NCI-H82 (cell line): ENCODE measurements at places on chromosomes 11 and 22.

GRCh38 chr11:69841859-69842698 lies 22.9 kb upstream of the FGF3 start:
- DNase-seq: no peak

DNA sequence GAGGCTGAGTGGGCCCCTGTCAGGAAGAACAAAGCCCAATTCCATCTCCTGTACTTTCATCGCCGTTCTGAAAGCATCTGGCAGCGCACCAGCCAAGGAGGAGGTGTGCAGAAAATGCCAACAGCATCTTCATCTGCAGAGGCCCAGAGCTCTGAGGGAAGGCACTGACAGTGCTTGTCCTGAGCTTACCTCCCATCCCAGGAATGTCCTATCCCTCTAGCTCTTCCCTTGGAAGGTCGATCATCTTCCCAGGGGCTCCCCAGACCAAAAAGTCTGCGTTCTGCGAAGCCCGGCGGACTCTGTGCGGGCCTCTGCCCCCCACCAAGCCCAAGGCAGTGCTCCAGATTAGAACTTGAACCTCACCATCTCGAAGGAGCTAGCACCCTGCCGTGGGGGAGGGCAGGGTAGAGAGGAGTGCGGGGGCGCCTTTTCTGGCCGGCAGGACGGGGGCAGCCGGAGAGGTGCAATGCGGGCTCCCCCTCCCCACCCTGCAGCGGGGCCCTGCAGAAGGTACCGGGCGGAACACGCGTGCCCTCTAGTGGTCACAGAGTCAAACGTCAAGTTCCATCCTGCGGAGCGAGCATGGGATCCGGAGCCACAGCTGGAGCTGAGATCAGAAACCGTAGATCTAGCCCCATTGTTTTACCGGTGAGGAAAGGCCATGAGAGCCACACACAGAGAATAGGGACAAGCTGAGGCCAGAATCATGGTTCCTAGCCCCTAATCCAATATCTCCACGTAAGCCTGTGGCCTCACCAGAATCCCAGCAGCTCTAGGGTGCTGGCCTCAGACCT lies 5.0 kb downstream of the SCN2B start:
- DNase-seq: peak; percentile 79

GRCh38 chr11:26827567-26828081 lies 105.8 kb upstream of the SLC5A12 start:
- DNase-seq: no peak

- DNase-seq: no peak
Observed at GRCh38 chr11:70314730-70315129, 44.2 kb downstream of the PPFIA1 start.

GRCh38 chr22:42717197-42717928 lies 3.3 kb downstream of the A4GALT start:
- peak; percentile 56 for DNase-seq

DNA sequence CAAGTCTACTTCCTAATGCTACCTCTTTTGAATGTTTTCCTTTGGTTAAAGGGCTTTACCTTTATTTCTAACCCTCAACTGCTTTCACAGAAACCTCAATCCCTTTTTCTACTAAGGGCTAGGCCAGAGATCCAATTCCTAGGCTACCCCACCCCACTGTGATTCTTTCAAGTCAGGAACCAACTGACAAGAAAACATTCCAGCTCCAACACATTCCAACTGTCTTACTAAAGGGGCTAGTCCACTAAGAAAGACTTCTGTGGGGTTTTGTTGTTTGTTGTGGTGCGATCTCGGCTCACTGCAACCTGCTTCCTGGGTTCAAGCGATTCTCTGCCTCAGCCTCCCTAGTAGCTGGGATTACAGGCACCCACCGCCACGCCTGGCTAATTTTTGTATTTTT lies 151.3 kb downstream of the APOL5 start:
- no peak for DNase-seq

GRCh38 chr22:42444077-42444904 lies 12.1 kb upstream of the NFAM1 start:
- DNase-seq: peak; percentile 85

- no peak for DNase-seq
Observed at GRCh38 chr11:130834886-130835285, 81.4 kb downstream of the SNX19 start.

GRCh38 chr22:20176421-20177085 lies 25.7 kb upstream of the CCDC188 start:
- DNase-seq: no peak

GRCh38 chr11:14619603-14620531 lies 23.7 kb upstream of the PDE3B start:
- DNase-seq: no peak

DNA sequence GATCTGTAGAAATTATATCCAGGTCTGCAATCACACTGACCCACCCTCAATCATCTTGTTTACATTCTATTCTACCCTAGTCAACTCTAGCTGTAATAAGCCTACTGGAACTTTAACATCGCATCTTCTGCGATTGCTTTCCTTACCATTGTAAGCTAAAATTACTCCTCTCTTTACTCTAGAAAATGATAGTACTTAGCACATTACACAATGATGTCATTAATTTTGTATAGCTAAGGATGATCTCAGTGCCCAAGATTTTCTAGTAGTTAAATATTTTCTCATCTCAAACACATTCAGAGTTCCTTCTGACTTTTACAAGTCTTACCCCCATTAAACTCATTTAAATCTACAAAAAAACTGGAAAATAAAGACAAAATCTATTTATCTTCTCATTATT lies 39.6 kb upstream of the CTSC start:
- DNase-seq: no peak

DNA sequence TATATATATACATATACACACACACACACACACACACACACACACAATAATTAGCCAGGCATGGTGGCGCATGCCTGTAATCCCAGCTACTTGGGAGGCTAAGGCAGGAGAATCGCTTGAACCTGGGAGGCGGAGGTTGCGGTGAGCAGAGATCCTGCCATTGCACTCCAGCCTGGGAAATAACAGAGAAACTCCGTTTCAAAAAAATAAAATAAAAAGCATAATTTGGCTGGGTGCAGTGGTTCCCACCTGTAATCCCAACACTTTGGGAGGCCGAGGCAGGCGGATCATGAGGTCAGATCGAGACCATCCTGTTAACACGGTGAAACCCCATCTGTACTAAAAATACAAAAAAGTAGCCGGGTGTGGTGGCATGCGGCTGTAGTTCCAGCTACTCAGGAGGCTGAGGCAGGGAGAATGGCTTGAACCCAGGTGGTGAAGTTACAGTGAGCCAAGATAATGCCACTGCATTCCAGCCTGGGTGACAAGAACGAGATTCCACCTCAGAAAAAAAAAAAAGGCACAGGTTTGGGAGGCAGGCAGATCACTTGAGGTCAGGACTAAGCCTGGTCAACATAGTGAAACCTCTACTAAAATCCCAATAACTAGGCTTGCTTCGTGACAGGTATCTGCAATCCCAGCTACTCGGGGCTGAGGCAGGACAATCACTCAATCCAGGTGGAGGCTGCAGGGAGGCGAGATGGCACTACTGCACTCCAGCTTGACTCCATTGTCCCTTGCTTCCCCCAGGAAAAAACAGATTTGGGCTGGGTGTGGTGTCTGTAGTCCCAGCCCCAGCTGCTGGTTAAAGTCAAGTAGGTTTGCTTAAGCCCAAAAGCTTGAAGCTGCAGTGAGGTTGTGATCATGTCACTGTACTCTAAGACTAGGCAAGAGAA lies 11.8 kb upstream of the WDR74 start:
- DNase-seq: peak; percentile 78

DNA sequence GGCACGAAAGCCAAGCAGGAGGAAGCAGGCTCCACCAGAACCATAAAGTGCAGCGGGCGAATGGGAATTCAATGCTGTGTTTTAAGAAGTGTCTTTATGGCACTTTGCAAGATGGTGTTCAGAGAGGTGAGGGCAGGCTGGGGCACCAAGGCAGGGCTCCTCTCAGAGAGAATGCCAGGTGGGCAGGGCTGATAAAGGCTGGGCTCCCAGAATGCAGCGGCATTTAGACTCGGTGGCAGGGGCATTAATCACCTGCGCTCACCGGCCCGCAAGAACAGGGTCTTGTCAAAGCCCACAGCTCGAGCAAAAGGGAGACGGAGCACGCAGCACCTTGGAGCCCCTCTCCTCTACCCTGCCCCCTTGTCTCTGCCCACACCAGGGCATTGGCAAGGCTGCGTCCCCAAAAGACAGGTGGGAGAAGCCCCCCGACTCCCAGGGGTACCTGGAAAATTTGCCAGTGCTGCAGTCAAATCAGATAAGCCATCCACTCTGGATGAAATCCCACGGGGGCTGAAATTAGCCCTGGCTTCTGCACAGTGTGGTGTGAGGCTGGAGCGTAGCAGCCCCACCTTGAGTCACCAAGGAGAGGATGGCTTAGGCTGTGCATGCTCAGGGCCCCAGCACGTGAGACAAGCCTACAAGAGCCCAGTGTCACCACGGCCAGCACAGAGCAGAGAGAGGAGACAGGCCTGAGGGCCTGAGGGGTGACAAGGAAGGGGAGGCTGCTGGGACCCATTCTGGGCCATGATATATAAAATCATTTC lies 8.1 kb downstream of the MACROD1 start:
- peak; percentile 33 for DNase-seq

- DNase-seq: no peak
Observed at GRCh38 chr11:23765682-23766252, 731.1 kb upstream of the LUZP2 start.

GRCh38 chr11:79291948-79292347 lies 148.9 kb downstream of the TENM4 start:
- no peak for DNase-seq

- peak; percentile 85 for DNase-seq
Observed at GRCh38 chr22:50271519-50271970, 1.4 kb upstream of the MAPK11 start.

GRCh38 chr11:86136538-86136937 lies 67.7 kb upstream of the PICALM start:
- DNase-seq: no peak

DNA sequence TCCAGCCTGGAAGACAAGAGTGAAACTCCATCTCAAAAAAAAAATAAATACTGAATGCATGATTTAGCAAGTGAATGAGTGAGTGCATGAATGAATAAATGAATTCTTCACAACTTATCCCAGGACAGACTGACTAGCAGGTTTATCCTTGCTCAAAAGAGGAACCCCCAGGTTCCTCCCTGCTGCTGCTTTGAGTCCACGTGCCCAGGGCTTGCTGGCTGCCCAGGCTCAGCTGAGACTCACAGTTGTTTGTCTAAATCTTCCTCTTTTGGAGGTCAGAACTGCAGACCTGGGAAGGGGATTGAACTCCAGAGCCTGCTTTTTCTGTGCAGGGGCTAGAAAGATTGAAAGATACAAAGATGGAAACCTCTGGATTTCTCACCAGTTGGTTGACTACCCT lies 117.4 kb upstream of the TMEM45B start:
- DNase-seq: no peak

GRCh38 chr11:46356924-46357482 lies 9.7 kb downstream of the DGKZ start:
- DNase-seq: no peak

DNA sequence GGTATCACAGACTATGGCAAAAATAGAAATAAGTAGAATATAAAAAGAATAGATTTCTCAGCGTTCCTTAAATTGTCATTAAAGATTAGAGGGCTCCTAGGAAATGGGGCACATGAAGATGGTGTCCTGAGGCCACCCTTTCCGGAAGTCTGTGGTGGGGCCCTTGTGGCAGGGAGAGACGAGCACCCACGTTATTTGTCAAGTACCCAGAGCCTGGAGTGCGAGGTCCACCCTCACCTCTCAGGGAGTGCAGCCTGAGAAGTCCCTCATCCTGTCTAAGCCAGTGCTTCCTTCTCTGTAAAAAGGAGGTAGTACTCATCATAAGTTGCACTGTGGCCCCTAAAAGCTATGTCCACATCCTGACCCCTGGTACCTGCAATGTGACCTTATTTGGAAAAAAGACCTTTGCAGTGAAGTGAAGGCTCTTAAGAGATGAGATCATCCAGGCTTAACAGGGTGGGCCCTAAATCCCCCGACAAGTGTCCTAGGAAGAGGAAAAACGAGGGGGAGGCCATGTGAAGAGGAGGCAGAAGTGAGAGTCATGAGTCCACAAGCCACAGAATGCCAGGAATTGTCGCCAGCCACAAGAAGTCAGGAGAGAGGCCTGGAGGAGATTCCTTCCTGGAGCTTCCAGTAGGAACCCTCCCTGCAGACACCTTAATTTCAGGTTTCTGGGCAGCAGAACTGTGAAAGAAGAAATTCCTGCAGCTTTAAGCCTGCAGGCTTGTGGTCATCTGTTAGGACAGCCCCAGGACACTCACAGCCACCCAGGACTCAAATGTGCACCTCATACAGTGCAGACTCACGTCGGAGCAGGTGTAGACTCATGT lies 76.8 kb upstream of the CCND1 start:
- no peak for DNase-seq

- DNase-seq: no peak
Observed at GRCh38 chr11:12245091-12245490, 132.3 kb upstream of the PARVA start.

DNA sequence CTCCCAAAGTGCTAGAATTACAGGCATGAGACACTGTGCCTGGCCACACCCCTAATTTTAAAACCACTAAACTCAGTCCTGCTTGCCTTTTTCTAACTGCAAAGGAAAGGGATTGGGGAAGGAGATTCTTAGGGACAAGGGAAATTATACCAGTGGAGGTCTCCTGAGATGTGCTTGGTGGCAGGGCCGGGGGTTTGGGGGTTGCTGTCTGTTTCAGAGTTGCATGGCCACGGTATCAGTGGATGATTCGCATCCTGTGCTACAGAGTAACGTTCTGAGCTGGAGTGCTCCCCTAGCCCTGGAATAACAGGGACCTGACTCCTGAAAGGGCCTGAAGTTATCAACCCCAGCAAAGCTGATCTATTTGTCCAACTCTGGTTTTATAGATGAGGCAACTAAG lies 846 bp upstream of the GPHA2 start:
- DNase-seq: no peak

DNA sequence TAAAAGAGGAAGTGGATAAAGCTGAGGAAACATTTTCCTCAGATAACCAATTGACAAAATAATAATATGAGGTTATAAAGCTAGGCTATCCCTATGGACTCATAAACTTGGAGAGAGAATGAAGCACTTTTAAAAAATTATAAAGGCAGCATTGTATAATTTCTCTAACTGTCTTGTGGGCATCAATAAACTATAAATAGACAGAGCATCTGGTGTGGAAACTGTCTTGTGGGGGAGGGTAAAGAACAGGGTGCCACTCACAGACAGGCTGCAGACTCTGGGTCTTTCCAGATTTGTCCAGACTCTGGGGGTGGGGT lies 333.5 kb downstream of the BUD13 start:
- DNase-seq: peak; percentile 8

DNA sequence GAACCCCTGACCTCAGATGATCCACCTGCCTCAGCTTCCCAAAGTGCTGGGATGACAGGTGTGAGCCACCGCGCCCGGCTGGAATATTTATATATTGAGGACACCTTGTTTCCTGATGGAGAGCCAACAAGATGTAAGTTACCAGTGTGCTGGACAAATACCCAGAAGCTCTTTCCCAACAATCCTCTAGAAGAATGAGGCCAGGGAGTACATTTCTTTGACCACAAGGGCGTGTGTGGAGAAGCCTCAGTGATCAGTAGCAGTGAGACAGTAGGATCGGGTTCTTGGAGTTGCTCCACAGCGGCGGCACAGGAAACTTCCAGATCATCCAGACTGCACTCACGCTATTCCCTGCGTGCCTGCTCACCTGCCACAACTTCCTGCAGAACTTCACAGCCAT lies 10.3 kb upstream of the POLA2 start:
- no peak for DNase-seq

- peak; percentile 79 for DNase-seq
Observed at GRCh38 chr22:50705219-50705691, 32.6 kb downstream of the SHANK3 start.
